Stimulated activated CD4-positive, alpha-beta T cell treated with anti-CD3 and anti-CD28 coated beads, Interleukin-1b, Interleukin-23, amount 100 ng/mL, for 4 hours (primary cell): ENCODE measurements at places on chromosomes 1 and 21.

DNA sequence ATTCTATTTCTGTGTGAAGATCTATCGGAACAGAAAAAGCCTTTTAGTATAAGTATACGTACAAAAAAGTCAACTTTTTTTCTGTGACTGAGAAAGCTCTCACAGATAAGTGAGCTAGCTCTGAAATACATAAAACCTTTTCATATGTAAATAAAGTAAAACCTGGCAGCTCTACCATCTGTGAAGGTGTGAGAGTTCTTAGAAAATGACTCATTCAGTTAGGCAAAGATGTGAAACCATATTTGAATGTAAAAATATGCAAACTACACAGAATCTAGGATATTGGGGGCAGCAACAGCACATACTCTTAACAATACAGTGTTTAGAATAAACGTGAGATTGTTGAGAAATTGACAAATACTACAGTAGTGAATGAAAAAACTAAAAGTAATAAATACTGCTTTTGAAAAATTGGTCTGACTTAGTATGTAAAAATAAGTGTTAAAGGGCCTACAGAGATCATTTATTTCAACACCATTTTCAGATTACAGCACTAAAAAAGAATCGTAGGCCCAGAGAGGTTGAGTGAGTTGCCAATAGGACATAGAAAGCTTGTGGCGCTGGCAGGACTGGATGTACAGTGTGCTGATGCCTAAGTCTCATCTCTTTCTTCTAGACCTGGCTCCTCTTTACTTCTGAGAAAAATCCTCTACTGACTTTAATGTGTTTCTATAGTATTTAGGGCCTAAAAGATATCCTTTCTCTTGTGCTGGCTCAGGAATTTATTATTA lies 19.8 kb downstream of the ATP6V1G3 start:
- no peak for DNase-seq

GRCh38 chr21:32336711-32337110 lies 38.1 kb downstream of the MRAP start:
- DNase-seq: no peak

DNA sequence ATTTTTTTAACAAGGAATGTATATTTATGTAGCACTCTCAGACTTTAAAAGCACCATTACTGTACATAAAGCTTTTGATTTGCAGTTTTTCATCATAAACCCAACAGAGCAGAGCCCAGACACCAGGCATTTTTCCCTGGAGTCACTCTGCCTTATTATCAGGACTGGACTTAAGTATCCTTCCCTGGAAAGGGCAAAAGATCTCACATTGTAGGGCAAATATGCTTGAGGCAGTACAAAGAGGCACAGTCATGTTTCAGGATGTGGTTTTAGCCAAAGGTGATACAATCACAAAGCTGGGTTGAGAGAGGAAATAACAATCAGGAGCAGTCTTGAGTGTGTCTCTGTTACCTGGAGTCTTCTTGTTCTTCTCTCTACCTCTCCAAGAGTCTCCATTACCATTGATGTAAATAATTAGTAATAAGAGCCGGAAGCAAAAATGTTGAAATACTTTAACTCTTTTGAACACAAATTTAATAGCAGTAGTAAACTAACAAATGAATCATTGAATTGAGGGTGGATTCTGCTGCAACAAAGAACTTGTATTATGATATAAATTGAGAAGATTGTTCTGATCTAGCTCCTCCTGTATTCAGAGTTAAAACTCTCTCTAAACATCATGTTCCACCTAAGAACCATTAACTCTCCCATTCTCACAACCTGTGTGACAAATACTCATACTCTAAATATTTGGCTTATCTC lies 160.5 kb downstream of the LTN1 start:
- no peak for DNase-seq

DNA sequence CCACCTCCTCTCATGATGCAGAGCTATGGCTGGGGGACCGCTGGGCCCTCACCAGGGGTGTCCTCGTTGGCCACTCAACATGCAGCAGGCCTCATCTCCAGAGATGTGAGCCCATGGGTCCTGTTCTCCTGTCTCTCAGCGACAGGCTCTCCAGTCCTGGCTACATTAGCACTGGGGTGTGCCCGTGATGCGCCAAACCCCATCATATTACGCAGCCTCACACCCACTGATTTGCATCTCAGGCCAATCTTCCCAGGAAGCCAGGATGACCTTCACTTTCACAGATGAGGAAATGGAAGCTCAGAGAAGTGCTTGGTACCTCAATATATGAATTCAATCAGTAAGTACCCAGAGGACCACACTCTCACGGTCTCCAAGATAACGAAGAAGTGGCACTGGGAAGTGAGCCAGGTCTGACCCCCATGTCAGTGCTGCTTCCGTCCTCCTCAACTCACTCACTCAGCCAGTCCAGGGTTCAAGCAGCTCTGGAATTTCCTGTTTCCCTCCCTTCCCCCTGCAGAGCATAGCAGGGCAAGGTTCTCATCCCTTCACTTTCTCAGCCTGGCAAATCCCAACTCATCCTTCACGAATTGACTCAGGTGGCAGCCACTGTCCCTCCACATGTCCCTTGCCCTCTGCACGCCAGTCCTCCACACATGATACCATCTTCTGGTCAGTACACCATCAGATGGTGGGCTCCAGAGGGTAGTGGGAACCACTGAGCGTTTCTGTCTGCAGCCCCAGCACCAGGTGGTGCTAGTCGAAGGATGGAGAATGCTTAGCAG lies 28.9 kb upstream of the EVA1B start:
- DNase-seq: no peak

DNA sequence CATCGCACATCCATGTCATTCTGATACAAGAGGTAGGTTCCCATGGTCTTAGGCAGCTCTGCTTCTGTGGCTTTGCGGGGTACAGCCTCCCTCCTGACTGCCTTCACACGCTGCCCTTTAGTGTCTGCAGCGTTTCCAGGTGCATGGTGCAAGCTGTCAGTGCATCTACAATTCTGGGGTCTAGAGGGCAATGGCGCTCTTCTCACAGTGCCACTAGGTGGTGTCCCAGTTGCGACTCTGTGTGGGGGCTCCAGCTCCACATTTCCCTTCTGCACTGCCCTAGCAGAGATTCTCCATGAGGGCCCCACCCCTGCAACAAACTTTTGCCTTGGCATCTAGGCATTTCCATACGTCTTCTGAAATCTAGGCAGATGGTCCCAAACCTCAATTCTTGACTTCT lies 138.2 kb upstream of the BRINP3 start:
- no peak for DNase-seq

DNA sequence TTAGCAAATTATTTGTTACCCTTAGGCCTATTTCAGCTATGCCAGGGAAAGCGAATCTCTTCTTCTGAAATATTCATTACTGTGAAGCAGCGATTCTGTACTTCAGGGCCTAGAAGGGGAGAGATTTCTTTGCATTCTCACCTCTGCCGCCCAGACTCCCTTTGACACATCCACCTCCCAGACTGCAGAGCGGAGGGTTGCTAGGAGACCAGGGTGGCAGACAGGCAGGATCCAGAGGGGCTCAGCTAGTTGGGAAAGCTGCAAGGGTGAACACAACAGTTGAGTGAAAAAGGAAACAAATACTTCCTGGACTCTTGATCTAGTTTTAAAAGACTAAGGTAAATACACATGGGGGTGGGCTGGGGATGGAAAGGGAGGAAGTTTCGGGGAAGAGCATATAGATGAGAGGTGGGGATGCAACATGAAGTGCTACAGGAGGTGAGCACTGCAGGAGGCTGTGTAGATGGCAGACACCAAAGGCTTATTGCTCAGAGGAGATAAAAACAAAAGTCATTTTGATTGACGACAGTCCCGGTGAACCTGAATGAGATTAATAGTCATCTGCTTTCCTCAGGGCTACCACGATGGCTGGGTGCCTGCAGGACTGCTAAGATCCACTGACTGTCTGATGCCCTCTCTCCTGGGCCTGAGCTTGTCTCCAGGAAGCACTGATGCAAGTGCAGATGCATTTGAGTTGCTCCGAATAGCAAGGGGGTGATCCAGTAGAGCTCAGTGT lies 26.4 kb upstream of the RAB3GAP2 start:
- no peak for DNase-seq

- peak; percentile 77 for DNase-seq
Observed at GRCh38 chr1:28091043-28091781, 2.8 kb upstream of the EYA3 start.

GRCh38 chr21:33302055-33302454 lies 22.7 kb upstream of the IFNAR1 start:
- no peak for DNase-seq

DNA sequence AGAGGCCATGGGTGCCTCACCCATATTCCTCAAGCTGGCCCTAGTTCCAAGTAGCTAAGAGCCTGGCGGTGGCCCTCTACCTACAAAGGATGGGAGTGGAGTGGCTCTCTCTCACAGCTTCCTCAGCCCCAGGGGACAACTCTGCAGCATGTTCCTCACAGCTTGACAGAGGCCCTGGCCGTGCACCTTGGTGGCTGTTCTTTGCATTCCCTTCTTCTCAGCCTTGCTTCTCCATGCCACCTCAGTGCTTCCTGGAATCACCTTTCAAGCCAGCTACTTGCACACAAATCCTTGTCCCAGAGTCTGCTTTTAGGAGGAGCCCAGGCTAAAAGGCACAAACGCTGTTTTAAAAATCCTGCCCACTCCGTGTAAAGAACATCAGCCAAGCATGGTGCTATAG lies 69.0 kb upstream of the DIRAS3 start:
- no peak for DNase-seq

GRCh38 chr1:30176477-30176876 lies 546.9 kb downstream of the MATN1 start:
- no peak for DNase-seq

GRCh38 chr21:23639721-23640120 lies 1967.6 kb downstream of the MRPL39 start:
- DNase-seq: no peak

DNA sequence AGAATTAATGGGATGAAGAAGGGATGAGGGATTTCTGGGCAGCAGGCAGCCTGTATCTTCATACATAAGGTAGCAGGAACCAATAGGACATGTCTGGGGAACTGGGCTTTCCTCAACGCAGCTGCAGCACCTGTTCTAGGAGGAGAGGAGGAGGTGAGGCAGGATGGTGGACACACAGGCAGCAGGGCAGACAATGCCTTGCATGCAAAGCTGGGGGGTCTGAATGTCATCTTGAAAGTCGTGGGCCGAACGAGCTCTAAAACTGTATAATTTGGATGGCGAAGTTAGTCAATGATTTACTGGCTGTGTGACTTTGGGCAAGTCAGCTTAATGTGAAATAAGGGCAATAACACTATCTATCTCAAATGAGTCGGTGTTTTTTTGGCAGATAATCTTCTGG lies 124.4 kb downstream of the BEND5 start:
- DNase-seq: no peak

DNA sequence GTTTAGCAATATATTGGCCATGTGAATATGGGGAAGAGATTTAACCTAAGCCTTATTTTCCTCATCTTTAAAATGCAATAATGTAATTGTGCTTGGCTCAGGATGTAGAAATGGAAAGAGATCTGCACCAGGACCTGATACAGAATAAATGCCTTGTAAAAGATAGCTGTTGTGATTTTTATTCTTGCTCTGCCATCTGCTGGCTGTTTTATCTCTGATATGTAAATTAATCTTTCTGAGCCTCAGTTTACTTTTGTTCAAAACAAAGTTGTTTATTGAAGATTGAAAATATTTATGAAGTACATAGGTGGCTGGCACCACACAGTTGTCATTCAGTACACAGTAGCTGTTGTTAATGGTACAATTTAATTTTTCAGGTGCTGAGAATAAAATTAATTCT lies 21.9 kb downstream of the ZYG11B start:
- DNase-seq: no peak

- no peak for DNase-seq
Observed at GRCh38 chr21:36852293-36852692, 114.2 kb downstream of the HLCS start.

DNA sequence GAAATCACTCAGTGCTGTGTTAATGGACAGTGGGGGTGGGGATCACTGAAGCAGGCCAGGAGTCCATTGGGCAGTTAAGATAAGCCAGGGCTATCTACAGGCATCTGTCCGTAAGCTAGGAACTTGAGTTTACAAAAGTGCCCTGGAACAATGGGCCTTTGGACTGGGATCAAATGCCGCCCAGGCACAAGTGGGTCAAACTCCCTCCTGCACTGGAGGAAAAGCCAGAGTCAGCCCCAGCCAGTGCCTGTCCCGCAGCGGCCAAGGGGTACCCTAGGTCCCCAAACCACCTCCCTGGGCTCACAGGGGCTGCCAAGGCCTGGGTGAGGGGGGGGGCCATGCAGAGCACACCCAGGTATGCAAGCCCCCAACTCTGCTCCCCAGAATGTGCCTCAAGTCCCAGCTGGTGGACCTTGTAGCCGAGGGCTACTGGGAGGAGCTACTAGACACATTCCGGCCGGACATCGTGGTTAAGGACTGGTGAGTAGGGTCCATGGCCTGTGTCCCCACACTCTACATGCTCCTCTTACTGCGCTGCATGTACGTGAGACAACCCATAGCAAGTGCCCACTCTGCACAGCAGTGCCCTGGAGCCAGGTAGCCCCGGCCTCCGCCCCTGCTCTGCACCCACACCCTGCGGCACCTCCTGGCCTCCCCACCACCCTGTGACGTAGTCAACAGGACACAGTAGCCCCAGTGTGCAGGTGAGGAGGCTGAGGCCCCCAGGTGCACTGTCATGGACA lies 7.7 kb downstream of the FBXO6 start:
- DNase-seq: no peak

DNA sequence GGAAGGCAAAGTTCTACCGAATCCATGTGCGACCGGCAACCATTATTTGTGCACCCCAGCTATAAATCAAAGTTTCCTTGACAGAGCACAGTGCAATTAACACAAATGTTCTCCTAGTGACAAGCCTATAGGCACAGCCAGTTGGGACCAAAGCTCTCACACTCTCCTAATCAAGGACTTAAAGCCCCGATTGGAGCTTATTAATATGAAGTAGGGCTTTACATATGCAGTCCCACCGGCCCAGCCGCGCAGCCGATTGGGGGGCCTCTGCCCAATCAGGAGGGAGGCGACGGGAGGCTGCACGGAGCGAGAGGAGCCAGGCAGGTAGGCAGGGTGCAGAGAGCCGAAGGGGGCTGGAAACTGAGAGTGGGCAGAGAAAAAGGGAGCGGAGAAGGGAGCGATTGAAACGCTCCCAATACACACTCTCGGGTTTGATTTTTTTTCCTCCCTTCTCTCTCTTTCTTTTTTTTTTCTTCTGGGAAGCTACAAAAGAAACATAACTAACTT lies at the start of gene ESRRG:
Gene ESRRG, minus strand, starts transcription at position 156 of the 507 bp plus-strand sequence. Its CDS starts 130 bp downstream, at position 26.
- DNase-seq: no peak
